EL (cell line): ENCODE measurements at places on chromosomes 2 and 18.

- no peak for DNase-seq
Observed at GRCh38 chr2:59295524-59296162, 1054.5 kb upstream of the FANCL start.

DNA sequence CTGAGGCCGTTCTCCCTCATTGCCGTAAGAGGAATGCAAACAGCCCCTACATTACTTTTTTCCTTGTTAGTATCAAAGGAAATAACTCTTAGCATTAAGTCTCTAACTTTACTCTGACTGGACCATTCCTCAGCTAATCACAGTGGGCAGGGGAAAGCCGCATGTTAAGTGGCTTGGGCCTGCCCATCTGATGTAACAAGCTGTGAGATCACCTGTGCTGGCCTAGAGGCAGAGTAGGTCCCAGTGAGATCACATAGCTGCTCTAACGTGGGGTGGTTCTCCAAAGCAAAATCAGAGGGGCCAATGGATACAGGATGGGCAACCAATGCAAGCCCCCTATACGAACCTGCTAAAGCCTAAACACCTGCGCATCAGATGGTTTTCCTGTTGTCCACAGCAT is 5.9 kb upstream of the MOCOS start:
- no peak for DNase-seq

- DNase-seq = no peak
Observed at GRCh38 chr2:41364842-41365241, 683.0 kb upstream of the PKDCC start.

DNA sequence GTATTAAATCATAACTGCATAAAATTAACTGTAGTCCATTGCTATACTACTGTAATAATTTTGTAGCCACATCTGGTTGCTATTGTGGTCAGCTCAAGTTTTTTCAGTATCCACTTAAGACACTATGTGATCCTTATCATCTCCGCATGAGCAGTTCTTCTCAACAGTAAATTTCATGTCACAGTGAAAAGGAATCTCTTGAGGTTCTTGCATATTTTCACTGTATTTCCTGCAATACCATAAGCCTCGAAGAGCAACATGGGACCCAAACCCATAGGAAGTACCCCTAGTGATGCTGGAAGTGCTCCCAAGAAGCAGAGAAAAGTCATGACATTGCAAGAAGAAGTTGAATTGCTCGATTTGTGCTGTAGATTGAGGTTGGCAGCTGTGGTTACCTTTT is 86.7 kb downstream of the LDLRAD4 start:
- no peak for DNase-seq

DNA sequence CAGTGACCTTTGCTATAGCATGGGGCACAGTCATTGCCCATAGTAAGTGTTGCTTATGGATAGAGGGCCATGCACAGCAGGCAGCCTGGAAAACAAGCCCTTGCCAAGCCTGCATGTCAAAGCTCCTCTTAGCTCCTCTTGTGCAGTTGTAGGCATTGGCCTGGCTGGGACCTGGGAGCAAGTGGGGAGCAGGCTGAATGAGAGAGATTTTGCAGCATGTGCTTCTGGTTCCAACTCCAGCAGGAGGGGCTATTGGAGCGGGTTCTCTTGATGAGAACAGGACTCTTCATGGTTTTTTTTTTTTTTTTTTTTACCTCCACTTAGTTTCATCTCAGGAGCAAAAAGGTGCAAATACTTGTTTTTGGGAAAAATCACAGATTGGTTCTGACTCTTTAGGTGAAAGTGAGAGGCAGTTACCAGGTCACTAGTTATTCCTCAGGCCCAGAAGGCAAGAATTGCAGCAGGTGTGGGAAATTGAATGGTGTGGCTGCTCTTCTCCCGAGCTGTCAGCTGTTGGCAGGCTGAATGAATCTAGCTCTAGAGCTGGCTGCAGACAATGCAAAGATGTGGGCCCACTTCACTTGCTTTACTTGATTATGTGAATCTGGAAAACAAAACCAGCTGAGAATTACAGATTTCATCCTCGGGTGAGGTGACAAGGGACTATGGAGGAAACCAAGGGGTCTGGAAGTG is 95.9 kb downstream of the MAP4K4 start:
- DNase-seq = no peak

GRCh38 chr18:42533009-42533575 is 578.1 kb downstream of the PIK3C3 start:
- no peak for DNase-seq

DNA sequence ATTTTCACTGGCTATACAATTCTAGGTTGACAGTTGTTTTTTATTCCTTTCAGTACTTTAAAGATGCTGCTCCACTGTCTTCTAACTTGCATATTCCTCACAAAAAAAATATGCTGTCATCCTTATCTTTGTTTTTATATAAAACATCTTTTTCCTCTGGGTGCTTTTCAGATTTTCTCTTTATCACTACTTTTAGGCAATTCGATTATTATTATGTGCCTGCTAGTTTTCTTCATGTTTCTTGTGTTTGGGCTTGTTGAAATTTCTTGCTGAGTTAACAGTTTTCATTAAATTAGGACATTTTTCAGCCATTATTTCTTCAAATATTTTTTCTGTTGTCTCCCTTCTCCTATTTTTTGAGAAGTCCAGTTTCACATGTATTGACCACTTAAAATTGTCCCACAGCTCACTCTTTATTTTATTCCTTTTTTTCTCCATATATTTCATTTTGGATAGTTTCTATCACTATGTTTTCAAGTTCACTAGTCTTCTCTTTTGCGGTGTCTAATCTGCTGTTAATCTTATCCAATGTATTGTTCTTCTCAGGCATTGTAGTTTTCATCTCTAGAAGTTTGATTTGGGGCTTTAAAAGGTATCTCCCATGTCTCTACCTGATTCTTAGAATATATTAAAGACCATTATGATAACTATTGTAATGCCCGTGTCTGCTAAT is 205.1 kb upstream of the SIX3 start:
- no peak for DNase-seq

GRCh38 chr2:120774557-120775160 is 39.0 kb downstream of the GLI2 start:
- DNase-seq = no peak

DNA sequence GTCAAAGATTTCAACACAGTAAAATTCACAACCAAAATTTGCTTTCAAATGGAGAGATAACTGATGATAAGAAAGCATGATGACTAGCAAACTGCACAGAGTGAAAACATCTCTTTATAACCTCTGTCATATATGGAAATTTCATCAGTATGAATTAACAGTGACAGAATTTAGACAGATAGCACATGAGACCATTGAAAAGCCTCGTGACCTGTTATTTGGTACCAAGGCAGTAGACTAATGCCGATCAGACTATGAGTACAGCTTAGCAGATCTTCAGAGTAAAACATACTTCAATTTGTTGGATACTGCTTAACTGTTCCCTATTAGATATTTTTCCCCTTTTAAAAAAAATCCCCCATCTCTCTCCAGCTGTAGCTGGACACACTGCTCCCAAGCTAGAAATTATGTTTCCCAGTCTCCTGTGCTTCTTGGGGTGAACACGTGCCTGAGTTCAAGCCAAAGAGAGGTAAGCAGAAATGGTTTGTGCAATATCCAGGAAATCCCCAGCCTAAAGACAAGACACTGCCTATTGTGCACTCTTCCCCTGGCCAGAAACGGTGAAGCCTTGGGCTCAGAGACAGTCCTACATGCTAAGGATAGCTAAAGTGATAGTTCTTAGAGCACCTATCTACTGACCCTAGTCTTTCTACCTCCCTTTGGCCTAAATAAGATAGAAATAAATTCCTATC is 256.1 kb downstream of the NCKAP5 start:
- no peak for DNase-seq

DNA sequence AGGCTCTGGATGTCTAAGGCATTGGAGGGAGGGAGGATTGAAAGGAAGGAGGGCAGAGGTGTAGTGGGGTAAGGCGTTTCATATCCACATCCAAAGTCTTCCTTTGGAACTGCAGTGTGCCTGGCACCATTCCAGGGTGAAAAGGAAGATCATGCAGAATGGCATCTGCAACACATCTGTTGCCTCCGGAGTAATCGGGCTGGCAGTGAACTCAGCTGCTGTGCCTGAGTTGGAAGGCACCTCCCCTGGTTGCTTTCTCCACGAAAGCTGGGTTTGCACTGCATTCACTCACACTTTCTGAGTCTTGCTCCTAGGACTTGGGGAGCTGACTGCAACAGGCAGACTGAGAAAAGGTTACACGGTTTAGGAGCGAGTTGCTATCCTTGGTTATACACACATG is 30.3 kb upstream of the SEC11C start:
- peak; percentile 27 for DNase-seq

- DNase-seq = no peak
Observed at GRCh38 chr2:128779301-128780095, 460.8 kb upstream of the HS6ST1 start.

- peak; percentile 9 for DNase-seq
Observed at GRCh38 chr18:34956663-34957062, 84.5 kb upstream of the MAPRE2 start.

- no peak for DNase-seq
Observed at GRCh38 chr2:70892750-70893149, 43.0 kb upstream of the ATP6V1B1 start.

DNA sequence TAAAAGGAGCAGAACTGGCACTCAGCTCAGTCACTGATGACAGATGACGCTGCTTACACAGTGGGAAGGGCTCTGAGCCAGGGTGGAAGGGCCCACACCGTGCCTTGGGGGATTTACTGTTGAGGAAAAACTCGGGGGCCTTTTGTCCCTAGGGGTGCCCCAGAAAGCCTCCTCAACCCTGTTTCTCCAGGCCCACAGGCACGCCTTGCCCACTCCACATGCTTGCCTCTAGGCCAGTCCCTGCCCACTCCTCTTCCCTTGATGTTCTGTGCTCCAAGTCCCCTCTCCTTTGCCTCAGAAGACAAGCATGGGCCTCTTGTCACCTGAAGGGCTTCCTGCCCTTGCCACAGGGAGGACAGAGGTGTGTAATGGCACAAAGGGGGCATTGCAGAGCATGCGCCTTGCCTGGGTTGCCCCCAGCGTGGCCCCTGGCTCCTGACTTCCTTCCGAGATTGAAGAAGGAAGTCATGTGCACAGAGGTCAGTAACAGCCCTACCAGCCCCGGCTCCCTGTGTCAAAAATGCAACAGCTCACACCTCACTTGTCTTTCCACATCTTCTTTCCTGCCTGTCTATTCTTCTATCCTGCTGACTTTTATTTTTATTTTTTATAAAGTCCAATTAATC is 65.1 kb downstream of the LIPG start:
- DNase-seq = no peak

DNA sequence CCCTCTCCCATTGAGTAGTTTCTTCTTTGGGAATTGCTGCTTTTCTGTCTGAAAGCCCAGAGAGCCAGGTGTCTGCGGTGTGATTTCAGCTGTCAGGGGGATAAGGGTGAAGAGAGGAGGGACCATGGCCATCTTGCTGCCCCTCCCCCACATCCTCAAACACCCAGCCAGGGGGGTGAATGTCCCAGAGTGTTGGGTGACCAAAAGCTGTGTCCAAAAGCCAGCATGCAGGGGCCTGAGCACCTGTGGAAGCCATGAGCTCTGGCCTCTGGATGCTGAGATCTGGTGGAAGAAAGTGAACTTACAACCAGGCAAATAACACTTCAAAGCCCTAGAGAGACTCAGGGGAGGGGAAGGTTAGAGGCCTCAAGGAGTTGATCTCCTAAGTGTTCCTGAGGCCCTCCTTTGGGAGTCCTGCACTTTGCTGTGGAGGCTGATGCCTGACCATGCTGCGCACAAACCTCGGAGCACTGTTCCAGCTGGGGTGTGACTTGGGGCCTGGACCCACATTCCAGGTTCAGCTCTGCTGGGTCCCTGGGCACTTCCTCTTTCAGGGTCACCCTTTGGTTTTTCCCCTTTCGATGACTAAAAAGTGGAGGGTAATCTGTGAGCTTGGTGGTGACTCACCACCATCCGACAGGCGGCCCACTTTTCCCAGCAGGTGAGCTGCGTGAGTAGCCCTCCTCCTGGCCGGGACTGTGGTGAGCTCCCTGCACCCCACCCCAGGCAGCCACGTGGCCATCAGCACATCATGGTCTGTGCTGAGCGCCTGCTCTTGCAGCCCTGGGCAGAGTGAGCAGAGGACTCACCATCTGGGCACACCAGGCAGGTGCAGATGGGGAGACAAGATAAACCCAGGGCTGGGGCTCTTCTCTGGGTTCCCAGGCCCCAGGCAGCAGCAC is 66.8 kb upstream of the FOSL2 start:
- DNase-seq = no peak

DNA sequence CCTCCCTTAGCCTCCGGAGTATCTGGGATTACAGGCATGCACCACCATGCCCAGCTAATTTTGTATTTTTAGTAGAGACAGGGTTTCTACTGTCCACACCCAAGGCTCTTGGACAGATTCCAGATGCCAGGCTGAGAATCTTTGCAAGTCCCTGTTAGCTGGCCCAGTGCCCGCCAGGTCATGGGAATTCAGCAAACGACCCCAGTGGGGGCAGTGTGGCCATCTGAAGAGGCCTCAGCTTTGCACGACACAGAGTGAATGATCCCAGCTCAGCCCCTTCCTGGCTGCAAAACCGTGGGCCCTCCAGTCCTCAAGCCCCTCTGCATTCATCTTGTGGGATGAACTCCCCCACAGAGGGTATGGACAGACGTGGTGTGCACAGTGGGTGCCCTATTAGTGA is 179.5 kb upstream of the ID2 start:
- DNase-seq = no peak

DNA sequence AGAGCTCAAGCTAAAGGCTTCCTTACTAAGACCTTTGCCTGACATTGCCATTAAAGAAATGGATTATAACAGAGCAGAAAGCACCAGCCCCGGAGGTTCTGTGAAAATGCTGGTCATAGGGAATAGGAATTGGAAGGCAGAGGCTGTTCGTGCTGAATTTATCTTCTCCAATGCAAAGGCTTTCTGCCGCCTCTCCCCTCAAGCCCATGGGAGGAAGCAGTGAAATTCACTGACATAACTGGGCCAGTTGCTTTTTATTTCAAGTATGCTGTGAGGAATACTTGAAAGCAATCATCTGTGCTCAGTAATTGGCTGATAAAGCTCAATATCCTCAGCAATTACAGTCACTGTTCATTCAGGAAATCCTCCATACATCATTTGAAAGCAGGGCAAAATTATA is 85.4 kb upstream of the LINC00305 start:
- no peak for DNase-seq

DNA sequence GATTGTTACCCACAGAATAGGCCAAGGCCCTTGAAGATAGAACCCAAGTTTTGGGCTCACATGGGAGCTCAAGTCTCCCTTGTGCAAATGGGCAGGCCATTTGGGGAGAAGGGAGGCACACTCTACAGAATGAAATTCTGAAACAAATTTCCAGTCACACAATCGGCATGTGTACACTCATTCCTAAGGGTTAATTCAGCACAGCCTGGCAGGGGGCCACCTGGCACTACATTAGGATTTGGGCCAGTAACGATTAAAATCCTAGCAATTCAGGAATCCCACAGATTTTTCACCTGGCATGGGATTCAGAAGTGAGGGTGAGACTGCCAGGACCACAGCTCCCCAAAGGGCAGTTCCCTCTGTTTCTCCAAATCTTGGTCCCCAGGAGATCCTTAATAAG is 46.4 kb downstream of the BMP10 start:
- DNase-seq = peak; percentile 90

- no peak for DNase-seq
Observed at GRCh38 chr2:8885449-8886201, 48.2 kb upstream of the KIDINS220 start.
